ENCODE measurements at places on chromosomes 16 and 17.

DNA sequence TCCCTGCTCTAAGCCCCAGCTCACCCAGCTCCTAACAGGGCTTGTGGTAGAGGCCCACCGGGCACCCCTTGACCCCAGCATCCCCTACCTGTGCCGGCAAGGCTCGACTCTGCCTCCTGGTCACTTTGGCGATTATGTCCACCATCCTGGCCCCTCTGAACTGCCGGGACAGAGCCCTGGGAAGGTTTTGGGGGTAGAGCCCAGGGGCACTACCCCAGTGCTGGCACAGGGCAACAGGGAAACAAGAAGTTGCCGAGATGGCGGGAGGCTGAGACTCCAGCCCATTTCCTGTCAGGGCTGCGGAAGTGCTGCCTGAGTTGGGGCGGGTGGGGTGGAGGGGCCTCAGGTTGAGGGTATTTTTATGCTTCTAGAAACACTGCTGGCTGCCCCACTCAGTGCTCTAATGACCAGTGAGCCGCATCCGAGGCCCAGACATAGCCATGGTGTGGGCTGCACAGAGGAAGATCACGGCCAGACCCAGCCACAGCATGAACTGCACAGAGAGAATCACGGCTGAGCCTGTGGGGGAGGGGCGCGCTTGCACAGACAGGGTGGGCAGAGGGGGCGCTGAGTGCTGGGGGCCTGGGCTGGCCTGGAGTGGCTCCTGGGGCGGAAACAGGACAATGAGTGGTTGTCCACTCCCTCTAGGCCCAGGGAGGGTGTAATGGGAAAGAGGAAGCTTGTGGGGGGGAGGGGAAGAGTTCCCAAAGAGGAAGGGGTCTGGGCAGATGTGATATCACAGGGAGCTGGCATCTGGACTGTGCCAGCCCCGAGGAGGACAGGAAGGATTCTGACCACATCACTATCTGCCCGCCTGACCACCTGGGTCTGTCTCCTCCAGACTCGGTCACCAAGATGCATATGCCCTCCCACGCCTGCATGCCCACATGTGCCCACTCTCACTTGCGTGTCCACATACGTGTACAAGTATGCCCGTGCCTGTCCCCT is 22.3 kb downstream of the ARHGAP27 start:
- DNase-seq: no peak

GRCh38 chr16:48280546-48280945 is 33.2 kb upstream of the ABCC11 start:
- no peak for DNase-seq

DNA sequence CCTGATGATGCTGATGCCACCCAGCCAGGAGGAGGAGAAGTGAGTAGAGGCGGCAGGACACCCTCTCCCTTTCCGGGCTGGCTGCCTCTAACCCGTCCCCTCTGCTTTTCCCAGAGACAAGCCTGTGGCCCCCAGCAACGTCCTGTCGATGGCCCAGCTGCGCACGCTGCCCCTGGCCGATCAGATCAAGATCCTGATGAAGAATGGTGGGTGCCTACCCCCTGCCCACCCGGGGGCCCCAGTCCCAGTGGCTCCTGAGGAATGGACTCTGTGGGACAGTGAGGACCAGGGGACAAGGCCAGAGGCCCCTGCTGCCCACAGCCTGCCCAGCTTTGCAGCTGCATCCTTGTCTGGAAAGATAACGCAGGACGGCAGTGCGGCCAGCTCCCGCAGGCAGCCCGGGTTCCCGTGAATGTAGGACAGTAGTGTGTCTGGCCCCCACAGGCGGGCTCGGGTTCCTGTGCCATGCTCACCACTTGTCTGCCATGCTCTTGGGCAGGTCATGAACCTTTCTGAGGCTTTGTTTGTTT is 19.9 kb downstream of the POLR3E start:
- DNase-seq: peak; percentile 67

- DNase-seq: no peak
Measured at GRCh38 chr17:74141612-74142011, 61.9 kb upstream of the RPL38 start.

- DNase-seq: no peak
Measured at GRCh38 chr16:63415014-63415413, 1378.8 kb upstream of the CDH8 start.

Data from vagina (tissue), 2 donors.